Cardiac fibroblast (primary cell): ENCODE measurements at places on chromosomes 11 and 22.

DNA sequence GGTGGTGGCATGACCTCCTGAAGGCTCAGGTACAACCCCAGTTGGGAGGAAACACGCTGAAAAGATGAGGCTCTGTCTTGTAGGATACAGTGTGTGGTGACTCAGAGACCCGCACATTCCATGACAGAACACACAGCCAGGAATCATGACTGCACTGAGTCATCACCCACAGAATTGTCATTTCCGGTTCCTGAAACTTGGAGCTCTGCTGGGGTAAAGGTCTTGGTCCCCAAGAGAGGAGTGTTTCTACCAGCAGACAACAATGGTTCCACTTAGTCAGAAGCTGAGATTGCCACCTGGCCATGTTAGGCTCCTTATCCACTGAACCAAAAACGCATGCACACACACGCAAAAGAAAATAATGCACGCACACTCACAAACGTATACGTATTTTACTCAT lies 31.5 kb upstream of the CYB5R3 start:
- peak; percentile 99 for DNase-seq

DNA sequence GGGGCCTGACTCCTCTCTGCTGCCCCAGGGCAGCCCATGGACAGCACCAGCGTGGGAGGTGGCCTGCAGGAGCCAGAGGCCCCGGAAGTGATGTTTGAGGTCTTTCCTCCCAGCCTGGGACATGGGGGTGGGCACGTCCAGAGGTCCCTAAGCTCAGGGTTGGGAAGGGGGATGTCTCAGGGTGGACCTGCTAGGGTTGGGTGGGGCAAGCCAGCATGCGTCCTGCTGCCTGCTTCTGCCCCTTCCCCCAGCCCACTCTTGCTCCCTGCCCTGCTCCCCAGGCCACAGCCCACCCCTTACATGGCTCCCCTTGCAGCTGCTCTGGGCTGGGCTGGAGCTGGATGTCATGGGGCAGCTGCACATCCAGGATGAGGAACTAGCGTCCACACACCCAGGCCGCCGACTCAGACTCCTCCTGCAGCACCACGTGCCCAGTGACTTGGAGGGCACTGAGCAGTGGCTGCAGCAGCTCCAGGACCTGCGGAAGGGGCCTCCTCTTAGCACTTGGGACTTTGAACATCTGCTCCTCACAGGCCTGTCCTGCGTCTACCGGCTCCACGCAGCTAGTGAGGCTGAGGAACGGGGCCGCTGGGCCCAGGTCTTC lies 1.3 kb downstream of the FAM180B start:
- no peak for DNase-seq

- no peak for DNase-seq
These were observed 172.4 kb downstream of the CASP12 start for GRCh38 chr11:104725796-104726408.

DNA sequence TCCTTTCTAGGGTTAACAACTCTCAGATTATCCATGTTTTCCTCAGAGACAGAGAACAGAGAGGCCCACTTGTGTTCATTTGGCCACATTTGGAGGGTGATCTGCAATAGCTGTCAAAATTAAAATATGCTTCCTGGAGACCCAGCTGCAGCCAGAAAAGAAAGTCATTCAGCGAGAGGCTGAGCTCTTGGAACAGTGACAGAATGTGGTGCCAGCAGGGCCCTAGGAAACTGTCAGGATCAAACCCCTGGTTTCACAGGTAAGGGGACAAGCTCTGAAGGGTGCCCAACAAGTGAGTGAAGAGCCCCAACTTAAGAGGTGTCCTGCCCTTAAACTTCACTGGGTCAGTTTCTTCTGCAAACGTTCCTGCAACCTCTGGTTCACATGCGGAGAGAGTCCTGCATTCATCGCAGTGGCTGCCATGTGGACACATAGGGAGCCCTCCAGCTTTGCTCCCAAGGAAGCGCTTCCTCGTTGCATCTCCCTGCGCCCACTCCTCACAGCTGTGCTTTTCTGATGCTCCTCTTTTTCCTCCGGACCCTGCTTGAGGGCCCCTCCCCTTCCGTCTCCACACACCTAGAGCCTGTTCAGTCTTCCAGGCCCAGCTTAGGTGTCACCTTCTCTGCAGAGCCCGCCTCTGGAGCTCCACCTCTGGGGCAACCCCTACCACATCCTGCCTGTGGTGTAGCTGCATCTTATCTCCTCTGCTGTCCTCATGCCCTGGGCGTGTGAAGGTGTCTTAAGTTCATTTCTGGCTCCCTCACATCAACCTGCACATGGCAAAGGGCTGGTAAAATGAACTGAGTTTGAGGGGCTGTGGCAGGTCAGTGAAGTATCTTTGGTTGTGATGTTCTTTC lies 3.9 kb downstream of the UCP3 start:
- DNase-seq = no peak

DNA sequence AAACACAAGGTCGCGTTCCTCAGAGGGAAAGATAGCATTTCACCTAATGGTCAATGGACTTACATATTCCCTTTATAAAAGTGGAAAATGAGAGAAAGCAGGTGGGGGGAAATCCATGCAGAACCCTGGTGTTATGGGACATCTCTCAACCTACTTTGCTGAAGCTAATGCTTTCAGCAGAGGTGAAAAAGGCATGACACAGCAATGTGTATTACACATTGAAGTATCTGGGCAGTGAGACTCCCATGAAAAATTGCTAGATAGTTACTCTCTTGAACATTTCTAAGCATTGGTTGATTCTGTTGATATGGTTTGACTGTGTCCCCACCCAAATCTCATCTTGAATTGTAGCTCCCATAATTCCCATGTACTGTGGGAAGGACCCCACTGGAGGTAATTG lies 60.0 kb upstream of the PICALM start:
- DNase-seq = no peak

DNA sequence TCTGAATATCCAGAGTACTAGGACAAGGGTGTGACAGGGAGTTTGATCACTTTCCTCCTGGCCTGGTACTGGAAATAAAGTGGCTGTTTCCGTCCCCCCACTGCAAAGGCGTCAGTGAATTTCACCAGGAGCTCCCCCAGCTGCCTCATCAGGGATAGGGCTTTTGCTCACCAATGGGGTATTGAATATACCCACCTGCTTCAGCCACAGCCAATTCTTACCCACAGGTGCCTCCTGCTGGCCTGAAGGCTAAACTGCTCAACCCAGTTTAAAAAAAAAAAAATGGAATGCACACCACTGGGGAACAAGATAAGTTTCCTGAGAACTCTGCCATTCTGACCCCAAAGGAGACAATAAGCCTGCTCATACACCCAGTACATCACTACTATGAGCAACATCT lies 65.3 kb upstream of the MS4A8 start:
- no peak for DNase-seq

DNA sequence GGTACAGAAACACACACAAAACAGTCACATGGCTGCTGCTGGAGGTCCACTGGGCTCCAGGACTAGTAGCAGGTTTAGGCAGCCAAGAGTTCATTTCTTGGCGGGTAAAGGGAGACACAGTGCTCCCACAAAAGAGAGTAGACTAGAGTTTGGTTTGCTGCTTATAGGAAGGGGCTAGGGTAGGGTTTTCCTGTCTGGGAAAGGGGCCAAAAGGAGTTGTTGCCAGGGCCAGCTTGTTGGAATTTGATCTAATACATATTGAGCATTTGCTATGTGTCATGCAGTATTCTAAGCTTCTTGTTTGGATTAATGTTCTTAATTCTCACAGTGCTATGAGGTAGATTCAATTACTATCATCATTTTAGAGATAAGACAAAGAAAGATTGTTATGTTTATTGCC lies 195.1 kb upstream of the PLET1 start:
- DNase-seq = no peak

GRCh38 chr22:29152045-29152953 lies 53.4 kb upstream of the EMID1 start:
- no peak for DNase-seq

DNA sequence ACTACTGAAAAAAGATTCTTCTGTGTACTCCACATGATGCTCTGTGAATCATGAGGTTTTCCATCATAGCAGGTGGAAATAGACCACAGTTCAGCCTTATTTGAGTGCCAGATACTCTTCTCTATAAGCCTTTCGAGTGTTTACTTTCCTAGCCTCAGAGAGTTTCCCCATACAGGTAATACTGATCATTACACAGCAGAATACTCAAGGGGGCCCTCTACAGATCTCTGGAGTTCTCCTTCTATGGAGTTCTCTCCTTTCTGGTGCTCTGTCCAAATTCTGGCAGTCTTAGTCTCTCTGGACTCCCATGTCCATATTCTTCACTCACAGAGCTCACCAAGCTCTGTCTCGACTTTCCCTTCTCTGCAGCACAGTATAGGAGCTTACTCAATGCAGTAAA lies 175.7 kb upstream of the CARD18 start:
- no peak for DNase-seq

- DNase-seq = peak; percentile 74
These were observed at the start of gene PACS1 for GRCh38 chr11:66069715-66070603. Gene PACS1 (plus strand): TSS chr11:66070272. CDS start chr11:66070487, 215 bp downstream.

DNA sequence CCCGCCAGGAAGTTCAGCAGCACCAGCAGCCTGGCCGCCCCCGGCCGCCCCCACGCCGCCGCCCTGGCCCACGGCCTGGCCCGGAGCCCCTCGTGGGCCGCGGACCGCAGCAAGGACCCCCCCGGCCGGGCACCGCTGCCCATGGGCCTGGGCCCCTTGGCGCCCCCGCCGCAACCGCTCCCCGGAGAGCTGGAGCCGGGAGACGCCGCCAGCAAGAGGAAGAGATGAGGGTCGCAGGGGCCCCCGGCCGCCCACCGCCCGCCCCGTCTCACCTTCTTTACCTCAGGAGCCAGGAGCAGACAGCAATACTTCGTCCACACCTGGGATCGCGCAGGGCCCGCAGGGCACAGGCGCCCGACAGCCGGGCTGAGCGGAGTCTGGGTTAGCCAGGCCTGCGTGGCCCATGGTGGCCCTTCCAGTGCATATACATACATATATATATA lies 115.6 kb downstream of the CACNA1I start:
- DNase-seq = no peak

DNA sequence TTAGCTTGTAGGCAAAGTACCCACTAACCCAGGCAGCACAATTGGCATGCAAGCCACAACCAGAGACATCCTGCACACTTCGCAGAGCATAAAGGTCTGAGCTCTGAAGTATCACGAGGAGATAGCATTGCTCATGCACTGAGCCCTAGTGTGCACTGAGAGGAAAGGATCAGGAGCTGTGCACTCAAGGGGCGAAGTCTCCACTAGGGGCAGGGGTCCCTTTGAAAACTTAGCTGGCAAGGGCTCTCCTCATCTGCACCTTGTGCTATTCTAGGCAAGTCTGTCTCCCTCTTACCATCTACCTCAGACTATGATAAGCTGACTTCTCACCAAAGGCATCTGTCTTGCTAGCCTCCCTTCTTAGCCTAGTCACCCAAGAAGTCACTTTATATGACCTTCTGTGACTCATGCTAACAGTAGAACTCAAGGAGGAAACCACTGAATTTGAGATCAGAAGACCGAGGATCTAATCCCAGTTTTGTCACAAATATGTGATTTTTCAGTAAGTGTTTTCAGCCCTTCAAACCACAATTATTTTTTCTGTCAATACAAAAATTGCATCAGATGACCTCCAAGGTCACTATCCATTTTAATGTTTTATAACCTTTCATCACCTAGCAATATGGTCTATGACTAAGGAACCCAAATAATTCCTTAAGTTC lies 1078.0 kb downstream of the NTM start:
- peak; percentile 21 for DNase-seq

DNA sequence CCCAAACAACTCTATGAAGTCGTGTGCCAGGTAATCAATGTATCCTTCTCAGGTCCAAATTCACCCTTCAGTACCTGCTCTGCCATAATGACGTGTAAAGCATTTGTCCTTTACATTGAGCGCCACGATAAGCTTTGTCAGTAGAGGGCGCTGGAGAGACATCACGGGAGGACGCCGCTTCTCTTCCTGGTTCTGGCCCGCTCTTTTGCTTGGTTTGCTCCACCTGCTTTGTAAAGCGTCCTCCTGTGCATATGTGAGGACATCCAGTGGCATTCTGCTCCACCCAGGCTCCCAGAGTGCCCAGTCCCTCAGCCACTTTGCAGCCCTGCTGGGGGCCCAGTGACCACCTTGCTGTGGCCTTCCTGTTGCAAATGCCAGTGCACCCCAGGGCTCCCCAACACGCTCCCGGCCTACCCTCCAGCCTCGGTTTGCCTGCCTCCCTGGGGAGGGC lies 61.1 kb downstream of the WT1 start:
- DNase-seq = peak; percentile 43

DNA sequence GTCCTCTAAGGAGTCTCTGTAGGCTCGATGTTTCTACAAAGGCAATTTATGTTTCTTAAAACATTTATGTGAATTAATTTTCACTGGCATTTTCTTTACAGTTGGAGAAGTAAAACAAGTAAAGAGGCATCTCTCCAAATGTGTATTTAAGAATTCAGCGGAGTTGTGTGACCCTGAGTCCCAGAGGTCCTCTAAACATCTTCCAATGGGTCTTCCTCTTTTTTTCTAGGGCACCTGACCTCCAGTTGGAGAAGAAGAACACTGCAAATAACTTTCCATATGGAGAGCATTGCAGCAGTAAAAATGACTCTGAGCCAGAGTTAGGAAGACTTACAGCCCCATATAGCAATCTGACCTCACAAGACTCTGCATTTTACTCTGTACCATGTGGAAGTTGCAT lies 480.5 kb upstream of the RAG2 start:
- no peak for DNase-seq

GRCh38 chr11:121550247-121551030 lies 97.7 kb upstream of the SORL1-AS1 start:
- DNase-seq = no peak

DNA sequence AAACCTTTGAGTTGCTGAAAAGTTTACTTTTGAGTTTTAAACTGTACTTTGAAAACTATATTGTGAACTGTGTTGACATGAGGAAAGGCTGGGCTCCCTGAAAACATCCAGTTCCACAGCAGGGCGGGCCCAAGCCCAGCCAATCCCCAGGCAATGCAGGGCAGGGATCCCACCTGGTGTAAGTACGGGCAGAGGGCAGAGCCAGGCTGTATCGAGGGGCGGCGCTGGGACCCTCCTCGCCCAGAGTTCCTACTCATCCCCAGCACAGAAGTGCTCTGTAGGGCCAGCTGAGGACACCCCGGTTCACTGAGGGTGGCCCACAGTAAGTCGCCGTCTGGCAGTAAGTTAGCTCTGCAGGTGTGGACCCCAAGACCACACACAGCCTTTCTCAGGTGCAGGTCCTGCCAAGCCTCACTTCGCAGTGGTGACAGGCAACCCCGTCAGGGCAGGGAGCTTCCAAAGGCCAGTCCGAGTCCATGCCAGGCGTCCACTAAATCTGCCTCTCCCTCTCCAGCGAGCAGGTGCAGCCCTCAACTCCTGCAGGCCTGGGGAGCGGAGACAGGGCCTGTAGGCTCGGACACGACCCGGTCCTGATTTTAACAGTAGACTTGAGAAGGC lies 6.3 kb downstream of the RASSF7 start:
- DNase-seq = no peak

GRCh38 chr22:40178417-40179409 lies 988 bp downstream of the TNRC6B start:
- peak; percentile 53 for DNase-seq

DNA sequence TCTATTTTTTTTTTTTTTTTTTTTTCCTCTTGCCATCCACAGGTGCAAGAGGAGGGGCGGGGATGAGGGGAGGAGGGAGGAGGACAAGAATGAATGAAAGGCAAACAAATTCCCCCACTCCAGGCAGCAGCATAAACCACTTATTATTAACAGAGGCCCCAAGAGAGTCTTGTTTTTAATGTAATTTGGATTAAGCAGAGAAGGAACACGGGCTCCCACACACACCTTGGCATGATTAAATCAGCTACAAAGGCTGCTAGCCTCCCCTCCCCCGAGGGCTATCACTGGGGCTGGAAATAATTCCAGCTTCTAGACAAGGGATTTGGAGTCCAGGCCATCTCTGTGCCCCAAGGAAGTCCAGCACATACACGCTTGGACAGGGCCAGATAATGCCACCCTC lies 93.4 kb upstream of the DRD2 start:
- no peak for DNase-seq
